Spleen (tissue), 13 donors: ENCODE measurements at places on chromosomes 7 and 10. TPM values are rescaled to one million over a fixed set of nuclear protein-coding genes. Genes with fewer than 3 reads are reported as not detected.

The RBM20 gene
- total RNA-seq: 0.14 TPM

The GIMAP4 gene
- total RNA-seq: 195 TPM

The RPEL1 gene
- total RNA-seq: not detected

The CLDN3 gene
- not detected for total RNA-seq

The ACTL6B gene
- total RNA-seq: not detected

The FOXP2 gene
- total RNA-seq: 1.2 TPM

The GDF2 gene
- not detected for total RNA-seq

The ANXA8 gene
- total RNA-seq: 0.22 TPM

The SEMA3A gene
- total RNA-seq: 37.0 TPM

The EPHA1 gene
- 3.8 TPM for total RNA-seq

The CTAGE15 gene
- total RNA-seq: not detected

The VPS37D gene
- 1.2 TPM for total RNA-seq

The C10orf95 gene
- total RNA-seq: 0.47 TPM

The TMEM72 gene
- not detected for total RNA-seq

The GPRIN2 gene
- not detected for total RNA-seq

The MSMB gene
- not detected for total RNA-seq

The HTRA1 gene
- total RNA-seq: 27.4 TPM

The TMEM213 gene
- total RNA-seq: not detected
